ENCODE measurements at places on chromosomes 11 and 22.

DNA sequence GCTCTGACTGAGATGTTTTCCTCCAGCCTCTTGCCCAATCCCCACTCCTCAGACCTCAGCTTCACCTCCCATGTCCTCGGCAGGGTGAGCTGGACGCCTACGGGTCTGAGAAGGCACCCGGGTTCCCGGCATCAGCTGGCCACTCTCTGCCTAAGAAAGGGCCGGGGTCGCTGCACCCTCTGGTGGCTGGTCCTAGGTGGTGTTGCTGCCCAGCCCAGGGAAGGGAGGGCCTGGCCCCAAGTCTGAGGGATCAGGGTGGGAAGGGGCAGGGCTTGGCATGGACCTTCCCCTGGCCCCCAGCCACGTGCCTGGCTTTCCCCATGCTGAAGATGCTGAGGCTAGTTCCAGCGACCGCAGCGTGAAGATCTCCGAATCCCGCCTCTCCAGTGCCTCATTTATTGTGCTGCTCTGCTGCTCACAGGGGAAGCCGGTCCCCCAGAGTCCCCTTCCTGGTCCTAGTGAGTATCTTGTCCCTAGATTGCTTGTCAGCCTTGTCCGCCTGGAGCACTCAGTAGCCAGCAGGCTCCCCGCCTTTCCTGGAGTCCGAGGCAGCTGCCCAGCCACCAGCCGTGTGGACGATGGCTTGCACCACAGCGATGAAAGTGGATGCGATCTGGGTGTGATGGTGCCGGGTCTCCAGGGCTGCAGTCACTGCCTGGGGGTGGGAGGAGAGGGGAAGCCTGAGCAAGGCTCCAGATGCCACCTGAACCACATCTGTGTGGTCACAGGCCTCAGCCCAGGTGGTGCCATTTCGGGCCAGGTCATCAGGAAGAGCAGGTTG lies 2.9 kb upstream of the GGT5 start:
- DNase-seq: peak; percentile 62

DNA sequence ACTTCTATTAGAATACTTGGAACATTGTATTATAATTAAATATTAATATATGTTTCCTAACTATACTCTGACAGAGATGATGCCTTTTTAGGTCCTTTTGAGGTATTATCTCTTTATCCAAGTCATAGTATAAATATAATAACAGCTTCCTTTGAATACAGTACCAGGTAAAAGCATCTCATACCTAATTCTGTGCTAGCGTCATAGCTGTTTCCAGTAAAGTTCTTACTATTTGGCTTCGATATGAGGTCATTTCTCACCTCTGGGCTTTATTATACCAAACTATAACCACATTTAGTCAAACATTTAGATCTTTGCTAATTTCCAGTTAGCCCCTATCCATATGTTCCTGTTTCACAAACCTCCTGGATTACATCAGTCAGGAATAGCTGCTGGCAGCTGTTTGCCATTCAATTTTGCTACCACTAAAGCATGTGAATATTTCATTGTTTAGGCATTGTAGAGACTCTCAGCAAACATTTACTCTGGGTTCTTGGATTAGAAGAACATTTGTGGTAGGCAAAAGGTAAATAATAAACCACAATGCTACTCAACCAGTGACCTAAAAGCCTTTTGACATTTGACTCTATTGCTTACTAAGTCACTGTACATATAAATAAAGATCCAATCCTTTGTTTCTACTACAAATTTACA lies 255.1 kb downstream of the TTC28 start:
- DNase-seq: peak; percentile 84

DNA sequence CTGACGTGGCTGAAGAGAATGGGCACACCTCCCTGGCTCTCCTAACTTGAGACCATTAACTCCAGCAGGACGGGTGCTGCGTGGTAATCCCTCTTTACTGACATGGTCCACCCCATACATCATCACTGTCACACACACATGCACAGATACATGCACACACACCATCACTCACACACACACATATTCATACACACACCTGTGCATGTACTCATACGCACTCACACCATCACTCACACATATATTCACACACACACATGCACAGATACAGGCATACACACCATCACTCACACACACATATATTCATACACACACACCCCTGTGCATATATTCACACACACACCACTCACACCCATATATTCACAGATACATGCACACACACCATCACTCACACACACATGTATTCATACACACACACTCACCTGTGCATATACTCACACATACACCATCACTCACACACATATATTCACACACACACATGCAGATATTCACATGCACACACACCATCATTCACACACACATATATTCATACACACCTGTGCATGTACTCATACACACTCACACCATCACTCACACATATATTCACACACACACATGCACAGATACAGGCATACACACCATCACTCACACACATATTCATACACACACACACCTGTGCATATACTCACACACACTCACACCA lies 74.8 kb downstream of the EFCAB6 start:
- DNase-seq: no peak

- DNase-seq: no peak
Measured at GRCh38 chr11:11170352-11171084, 182.5 kb downstream of the CSNK2A3 start.

GRCh38 chr22:22037740-22038139 lies 55.2 kb upstream of the TOP3B start:
- DNase-seq: peak; percentile 9
